ENCODE measurements at places on chromosomes 6 and 20.

- DNase-seq: no peak
Measured at GRCh38 chr6:167079853-167080297, 43.0 kb upstream of the CCR6 start.

GRCh38 chr6:20319520-20320357 lies 81.9 kb upstream of the E2F3 start:
- no peak for DNase-seq

DNA sequence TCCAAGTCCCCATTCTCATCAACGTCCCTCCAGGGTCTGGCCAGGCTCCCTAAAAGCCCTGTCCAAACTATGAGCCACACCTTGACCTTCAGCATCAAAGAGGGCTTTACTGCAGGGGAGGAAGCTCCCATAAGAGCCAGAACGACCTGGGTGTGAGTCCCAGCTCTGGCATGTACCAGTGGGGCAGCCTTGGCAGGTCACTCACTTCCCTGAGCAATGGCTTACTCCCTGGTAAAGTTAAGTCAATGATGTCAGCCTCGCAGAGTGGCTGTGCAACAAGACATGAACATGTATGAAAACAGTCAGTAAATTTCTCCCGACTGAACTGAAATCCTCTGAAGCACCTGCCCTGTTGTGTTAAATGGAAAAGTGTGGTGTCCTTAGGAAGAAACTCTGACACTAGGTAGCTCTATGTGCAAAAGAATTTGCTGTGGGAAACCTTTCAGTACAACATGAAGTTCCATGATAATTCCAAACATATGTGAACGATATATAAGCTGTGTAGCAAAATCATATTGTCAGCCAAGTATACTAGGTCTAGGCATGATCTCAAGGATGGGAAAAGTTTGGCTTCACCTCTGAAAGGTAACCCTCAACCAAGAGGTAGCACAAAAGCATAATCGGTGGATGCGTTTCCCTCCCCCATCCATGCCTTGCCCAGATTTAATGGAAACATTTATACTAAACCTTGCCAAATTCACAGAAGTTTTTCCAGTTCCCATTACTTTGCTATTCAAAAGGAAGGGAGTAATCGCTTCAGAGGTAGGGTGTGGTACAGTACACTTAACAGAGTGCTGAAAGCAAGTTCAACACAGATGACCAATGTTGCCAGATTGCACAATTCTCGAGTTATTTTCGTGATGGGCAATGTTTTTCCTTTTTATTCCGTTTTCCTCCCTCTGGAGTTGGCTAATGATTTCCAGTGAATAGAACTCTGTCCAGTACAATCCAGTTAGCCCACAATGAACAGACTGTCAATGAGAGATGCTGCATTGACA lies 49.0 kb upstream of the RANBP9 start:
- DNase-seq: no peak

GRCh38 chr20:38383147-38383546 lies 36.9 kb downstream of the LBP start:
- DNase-seq: no peak

DNA sequence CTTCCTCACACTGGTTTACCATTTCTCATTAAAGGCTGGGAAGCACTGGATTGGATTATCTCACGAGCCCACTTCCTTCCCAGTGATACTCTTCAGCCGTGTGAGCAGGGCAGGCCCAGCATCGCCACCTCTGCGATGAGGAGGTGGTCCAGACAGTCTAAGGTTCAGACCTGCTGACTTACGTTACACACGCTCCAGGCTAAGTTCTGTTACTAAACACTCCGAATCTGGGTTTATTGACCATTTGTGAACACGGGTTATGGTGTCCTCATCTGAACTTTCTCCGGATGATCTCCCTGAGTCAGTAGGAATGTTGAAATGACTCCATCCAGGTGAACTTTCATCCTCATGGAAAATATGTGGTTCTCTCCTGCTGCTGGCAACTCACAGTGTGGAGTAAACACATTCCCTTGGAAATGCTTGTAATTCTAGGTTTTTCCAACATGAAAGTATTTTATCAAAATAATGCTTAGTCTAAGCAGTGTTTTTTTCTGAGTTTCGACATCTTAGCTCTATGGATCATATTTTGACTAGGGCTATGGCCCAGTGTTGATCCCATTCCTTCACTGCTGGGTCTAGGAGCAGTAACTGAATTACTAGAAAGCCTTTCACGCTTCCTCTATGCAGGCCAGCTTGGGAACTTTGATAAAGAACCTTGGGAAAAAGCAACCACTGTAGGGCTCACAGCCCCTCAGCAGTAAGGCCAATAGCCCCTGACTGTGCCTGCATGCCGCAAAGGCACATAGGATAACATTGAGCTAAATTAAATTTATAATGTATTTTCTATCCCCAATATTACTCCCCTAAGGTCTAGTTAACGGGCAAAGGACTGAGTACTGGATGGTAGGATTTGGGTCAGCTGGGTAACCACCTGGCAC lies 37.7 kb upstream of the PXDC1 start:
- DNase-seq: no peak

GRCh38 chr6:151963001-151963400 lies 155.5 kb downstream of the ESR1 start:
- no peak for DNase-seq

GRCh38 chr20:58401162-58401561 lies 12.1 kb downstream of the VAPB start:
- no peak for DNase-seq

DNA sequence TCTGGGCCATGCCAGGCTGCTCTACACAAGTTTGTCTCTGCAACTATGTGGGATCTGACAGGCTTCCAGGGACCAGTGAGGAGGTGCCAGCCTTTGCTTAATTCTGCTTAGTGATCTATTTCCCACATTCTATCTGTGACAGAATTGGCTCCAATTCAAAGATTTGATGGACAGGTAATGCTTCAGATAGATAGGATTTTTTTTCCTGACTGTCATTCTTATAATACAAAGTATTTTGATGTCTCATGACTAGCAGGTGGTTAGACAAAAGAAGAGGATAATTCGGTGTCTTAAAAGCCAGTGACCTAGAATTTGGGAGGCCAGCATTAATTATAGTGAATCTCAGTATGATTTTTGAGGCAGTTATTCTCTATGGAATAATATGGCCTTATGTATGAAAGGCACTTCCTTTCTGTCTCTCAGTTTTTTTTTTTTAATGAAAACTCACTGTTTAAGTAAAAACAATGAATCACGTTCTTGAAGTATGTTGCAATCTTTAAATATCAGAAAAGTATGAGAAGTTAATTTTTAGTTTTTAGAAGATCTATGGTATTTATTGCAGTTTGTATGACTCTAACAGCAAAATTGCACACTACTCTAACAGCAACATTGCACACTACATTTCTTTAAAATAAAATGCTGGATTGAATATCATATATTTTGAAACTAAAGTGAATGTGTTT lies 43.7 kb downstream of the TMEM200A start:
- no peak for DNase-seq

DNA sequence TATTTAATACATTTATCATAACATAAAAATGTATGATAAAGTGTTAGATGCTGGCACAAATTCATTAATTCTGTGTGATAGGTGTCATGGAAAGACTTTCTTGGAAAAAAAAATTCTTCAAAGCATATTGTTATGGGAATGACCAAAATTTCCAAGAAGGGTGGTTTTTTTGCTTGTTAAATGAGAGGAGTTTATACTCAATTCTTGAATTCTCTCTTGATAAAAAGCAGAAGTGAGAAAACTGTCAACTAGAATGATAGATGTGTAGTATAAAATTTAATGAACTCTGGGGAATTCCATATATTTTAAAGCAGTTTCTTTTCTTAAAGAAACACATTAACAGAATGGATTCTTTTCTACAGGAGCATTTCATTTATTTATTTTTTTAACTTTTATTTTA lies 62.0 kb upstream of the SNAP91 start:
- DNase-seq: no peak

- DNase-seq: no peak
Measured at GRCh38 chr20:51802170-51802751, at the start of gene SALL4. Gene SALL4 (minus strand): TSS chr20:51802521. CDS start chr20:51802408, 113 bp downstream.

DNA sequence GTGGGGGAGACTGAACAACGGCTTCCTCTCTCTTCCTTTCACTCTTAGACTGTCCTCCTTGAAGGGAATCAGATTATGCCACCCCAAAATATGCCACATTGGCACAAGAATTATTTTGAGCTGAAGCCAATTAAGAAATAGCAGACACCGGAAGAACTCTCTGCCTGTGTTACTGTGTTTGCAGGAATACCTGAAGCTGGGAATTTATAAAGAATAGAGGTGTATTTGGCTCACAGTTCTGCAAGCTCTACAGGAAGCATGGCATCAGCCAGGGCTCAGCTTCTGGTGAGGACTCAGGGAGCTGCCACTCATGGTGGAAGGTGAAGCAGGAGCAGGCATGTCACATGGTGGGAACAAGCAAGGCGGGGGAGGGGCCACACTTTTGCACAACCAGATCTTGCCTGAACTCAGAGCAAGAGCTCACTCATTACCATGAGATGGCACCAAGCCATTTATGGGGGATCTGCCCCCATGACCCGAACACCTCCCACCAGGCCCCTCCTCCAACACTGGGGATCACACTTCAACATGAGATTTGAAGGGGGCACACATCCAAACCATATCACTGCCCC lies 46.0 kb downstream of the PCNA start:
- no peak for DNase-seq

- DNase-seq: no peak
Measured at GRCh38 chr20:43191143-43191542, 1.4 kb upstream of the PTPRT start.
